ENCODE measurements at places on chromosomes 3 and 15.

DNA sequence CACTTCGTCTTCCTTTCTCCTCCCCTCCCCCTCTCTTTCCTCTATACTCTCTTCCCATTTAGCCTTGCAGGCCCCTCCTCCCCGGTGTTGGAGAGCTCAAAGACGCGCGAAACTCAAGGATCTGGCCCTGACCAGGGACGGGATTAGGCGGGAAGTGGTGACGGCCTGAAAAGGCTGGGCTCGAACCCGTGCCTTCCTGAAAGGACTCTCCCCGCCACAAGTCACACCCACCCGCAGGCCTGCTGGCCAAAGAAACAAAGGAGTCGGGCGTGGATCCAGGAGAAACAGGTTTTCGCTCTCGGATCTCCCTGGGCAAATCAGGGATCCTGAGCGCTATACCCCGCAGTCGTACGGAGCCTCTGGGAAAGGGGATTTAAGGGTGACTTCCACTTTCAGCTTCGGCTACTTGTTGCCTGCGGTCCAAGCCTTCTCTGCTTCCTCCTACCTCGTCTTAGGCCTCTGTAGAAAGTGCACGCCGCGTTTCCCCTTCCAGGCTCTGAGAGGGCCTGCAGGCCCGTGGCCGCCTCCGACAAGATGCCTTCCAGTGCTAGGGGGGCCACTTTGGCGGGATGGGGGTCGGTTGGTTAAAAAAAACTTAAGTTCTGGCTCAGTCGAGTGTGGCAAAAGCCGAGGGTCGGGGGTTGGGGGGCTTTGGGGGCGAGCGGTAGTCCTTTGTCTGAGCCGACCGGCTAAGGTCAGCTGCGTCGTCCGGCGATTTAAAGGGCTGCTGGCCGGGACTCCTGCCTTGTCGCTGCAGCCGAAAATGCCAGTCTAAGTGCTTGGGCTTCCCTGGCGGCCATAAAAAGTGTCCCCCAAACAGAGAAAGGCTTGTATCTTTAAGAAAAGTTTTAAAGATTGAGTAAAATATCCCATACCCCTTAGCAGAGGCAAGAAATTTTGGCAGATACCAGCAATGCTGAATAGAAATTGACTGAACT lies 8.2 kb downstream of the ZIC4 start:
- no peak for DNase-seq

DNA sequence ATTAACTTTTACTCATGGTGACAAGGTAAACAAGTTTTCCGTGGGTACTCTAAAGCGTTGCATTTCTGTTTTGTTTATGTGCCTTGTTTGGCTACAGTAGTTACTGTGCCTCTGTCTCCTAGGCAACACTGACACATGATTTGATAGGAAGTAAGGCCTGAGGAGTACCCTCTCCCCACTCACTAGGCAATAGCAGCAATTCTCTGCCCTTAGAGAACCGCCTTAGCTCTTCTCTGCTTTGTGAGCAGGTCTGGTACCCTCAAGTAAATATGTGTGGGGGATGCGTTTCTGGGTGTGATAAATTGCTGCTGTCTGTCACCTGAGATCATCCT lies at the start of gene IL5RA:
Gene IL5RA (minus strand): TSS at position 76 of the 332 bp plus-strand sequence. CDS start 5,390 bp downstream, outside the sequence.
- no peak for DNase-seq

DNA sequence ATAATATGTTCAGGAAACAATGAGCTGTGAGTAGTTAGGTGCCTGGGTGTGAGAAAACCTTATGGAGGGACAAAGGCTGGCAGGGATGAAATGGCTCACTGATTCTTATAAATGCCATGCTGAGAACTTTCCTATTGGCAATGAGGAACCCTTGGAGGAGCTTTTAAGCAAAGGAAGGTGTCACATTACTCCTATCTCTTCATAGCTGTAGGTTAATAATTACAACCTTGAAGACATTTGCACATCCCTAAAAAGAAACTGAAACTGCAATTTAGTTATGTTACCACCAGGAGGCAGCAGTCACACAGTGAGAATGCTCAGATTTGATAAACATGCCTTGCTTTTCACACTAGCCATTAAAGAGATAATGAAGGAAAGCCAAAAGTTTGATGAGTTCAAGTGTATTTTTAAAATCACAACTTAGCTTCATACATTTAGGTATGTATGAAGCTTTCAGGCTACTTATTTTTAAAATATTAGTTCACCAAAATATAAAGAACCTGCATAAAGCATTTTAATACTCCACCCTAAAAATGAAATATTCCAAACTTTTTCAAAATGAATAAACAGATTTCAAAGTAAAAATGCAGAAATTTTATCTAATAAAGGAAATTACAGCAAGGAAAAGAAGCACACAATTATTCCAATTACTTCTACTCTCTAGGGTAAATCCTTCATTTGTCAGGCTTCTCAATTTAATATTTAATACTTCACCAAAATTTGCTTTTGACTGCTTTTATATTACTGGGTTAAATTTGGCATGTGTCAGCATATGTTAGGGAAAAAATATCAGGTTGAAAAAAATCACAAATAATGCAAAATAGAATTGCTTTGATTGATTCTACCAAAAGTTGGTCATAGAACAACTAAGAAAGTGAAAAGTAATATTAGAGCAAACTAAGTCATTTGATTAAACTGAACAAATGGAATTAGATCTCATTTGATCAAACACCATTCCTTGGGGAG lies 136.9 kb upstream of the SLC2A2 start:
- peak; percentile 70 for DNase-seq

- no peak for DNase-seq
Observed at GRCh38 chr3:23940775-23941174, 4.3 kb upstream of the NR1D2 start.

DNA sequence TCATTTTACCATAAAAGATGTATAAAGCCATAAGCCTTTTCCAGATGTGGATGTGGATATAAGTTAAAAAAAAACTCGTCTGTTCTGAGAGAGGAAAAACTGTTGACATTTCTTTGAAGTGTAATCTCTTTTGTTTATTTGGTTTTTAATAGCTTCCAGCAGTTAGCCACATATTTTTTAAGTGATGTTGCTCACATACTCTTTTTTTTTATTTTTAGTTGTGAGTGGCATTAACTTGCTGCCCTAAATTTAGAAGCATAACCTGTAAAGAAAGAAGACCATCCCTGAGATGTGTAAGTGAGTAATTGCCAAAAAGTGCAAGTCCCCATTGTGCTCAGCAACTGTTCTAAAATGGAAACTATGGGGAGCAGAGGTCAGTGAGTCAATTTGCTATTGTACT lies 415.9 kb upstream of the MDFIC2 start:
- no peak for DNase-seq

DNA sequence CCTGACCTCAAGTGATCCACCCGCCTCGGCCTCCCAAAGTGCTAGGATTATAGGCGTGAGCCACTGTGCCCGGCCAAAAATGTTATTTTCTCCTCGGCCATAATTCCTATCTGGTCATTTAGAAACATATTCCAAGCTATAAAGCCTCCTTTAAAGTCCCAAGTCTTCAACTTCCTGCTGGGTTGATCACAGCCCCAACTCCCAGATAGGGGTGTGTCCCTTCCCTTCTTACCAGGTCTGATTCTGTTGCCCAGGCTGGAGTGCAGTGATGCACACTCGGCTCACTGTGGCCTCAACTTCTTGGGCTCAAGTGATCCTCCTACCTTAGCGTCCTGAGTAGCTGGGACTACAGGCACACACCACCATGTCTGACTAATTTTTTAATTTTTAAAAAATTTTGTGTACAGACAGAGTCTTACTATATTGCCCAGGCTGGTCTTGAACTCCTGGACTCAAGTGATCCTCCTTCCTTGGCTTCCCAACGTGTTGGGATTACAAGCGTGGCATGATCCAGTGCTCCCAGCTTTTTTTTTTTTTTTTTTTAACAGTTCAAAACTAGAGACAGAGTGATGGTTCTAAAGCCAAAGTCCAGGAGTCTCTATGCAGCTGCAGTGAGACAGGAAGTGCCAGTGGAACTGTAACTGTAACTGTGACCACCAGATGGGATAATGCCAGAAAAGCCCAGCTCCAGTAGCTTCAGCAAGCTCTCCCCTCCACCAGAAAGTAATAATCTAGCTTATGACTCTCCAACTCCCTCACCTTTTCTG lies 8.2 kb upstream of the PRKAR2A start:
- no peak for DNase-seq

DNA sequence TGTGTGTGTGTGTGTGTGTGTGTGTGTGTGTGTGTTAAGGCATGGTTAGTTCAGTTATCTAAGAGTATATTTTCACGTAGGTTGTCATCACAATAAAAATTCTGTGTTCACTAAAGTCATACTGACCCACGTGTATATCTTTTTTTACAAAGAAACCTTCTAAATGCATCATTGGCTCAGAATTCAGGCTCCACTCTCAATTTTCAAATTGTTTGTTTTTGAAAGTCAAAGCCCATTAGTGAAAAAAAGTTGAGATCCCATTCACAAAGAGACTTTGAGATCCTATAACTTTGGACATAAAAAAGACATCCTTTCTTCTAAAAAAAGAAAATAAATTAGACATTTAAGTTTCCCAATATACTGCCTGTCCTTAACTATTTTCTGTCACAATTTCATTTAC lies 59.3 kb downstream of the GBE1 start:
- no peak for DNase-seq

- DNase-seq: no peak
Observed at GRCh38 chr15:82165948-82166376, 96.6 kb downstream of the EFL1 start.

GRCh38 chr3:141476033-141476432 lies 10.8 kb upstream of the RASA2 start:
- DNase-seq: peak; percentile 73

DNA sequence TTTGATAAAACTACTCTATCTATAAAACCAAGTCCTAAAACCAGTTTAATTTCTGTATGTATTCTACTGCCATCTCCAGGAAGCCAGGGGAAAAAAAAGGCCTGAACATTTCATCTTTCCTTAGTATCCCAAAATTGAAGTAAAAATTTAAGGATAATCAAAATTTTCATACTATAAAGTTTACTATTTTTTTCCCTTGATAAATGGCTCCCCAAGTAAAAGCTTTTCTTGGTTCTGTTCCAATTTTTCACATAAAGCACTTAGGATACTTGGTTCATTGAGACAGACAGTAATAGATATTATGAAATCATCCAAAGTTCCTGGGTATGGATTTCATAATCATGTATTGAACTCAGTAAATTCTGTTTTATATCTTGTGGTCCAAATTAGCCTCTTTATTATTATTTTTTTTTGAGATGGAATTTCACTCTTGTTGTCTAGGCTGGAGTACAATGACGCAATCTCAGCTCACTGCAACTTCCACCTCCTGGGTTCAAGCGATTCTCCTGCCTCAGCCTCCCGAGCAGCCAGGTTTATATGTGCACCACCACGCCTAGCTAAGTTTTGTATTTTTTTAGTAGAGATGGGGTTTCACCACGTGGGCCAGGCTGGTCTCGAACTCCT lies 34.5 kb downstream of the ICE2 start:
- DNase-seq: no peak

DNA sequence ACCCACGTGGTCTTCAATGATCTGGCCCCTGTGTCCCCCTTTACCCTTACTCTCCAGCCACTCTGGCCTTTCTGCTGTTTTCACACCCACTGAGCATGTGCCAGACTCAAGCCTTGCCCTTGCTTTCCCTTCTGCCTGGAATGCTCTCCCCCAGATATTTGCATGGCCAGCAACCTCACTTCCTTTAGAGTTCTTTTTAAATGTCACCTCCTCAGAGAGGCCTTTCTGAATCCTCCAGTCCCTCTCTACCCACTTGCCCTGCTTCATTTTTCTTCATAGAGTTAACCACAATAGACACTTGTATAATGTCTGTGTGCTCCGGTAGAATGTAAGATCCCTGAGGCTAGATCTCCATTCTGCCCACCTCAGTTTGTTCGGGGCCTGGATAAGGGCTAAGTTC lies 39.4 kb upstream of the TIPARP start:
- peak; percentile 49 for DNase-seq

DNA sequence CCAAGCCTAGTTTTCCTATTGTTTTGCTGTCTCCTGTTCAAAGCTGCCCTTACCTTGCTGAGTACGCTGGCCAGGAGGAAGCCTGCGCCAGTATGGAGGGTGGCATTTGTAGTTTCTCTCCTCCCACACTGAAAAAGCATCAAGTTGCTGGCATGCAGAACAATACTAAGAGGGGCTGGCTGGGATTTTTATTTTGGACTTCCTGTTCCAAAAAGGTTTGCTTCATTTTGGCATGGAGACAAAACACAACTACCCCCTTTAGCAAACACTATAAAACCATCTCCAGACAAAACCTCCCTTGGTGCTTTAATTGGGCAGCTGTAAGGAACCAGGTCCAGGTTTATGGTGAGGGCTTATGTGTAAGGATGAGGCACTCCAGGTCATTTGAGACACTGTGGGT lies 457.6 kb downstream of the PDCD6IP start:
- DNase-seq: no peak

DNA sequence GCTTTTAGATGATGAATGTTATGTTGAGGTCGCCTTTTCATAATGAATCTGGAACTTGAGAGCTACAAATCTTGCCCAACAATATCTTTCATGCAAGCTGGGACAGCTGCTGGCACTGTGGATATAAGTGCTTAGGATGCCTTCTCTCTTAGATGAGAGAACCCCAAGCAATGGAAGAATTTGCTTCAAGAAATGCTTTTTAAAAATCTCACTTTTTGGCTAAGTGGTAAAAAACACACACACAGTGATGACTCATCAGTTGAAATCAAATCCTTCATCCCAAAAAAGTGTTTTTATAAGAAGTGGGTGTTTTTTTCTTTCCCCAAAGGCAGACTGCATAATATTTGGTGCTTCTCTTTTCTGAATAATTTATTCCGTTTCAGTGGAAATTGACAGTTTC lies 38.4 kb upstream of the GALNT15 start:
- DNase-seq: no peak

DNA sequence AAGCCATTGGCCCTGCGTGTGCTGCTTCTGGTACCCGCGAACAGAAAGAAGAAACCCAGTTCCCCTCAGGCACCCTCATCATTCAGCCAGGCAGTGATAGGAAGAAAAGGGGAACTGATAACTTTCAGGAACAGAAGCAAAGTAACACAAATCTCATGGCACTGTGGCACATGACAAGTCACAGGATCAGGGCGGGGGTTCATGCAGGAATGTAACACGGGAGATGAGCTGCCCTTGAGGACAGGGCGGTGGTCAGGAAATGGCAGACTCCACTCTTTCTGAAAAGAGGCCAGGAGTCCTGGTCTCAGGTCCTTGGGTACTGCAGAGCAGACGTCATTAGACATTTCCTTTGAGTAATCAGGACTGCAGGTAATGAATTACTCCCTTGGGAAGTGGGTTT lies 95.5 kb downstream of the CCNL1 start:
- DNase-seq: no peak

GRCh38 chr15:36075333-36075732 lies 504.1 kb upstream of the CDIN1 start:
- DNase-seq: no peak

- no peak for DNase-seq
Observed at GRCh38 chr15:81182756-81183438, 13.8 kb upstream of the IL16 start.

- DNase-seq: peak; percentile 68
Observed at GRCh38 chr15:59501597-59501996, 63.6 kb downstream of the FAM81A start.

DNA sequence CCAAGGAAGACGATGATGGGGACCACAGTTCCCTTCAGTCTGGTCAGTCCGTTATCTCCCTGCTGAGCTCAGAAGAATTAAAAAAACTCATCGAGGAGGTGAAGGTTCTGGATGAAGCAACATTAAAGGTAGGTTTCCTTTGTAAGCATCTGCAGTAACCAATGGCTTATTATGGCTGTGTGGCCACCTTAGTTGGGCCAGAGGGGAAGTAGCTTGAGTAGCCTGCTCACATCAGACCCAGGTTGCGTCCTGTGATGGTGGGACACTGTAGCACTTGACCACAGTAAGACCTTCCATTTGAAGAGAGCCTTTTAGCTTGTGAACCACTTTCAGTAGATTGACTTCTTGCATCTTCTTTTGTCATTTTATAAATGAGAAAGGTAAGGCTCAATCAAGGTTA lies 22.6 kb downstream of the STARD5 start:
- no peak for DNase-seq
